NCI-H345 (cell line): ENCODE measurements at places on chromosomes 7 and 10.

DNA sequence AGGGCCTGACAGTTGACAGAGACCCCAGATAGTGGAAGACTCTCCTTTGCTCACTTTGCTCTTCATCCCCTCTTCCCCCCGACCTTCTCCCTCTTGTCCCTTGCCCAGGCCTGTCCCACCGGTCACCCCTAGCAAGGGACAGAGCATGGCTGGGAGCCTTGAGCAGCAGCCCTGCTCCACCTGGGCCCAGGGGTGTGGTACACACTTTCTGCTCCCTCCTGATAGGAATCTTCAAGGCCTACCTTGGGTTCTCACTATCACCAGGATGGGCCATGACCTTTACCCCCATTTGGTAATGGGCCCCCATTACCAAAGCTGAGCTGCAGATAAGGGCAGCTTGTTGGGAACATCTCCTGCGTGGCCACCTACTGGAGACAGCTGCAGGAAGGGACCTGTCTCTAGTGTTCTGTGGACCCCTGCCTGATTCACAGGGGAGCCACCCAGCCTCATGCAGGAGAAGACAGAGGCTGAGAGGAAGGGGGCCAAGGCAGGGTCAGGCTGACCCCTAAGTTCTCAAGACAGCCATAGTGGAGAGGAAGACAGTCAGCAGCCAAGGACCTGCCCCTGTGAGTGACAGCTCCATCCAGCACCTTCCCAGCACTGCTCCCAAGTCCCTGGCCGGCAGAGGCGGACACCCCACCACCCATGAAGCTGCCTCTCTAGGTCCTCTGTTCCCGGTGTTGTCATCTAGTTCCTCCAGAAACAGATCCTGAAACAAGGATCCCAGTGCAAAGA lies 913 bp upstream of the NPC1L1 start:
- no peak for DNase-seq

DNA sequence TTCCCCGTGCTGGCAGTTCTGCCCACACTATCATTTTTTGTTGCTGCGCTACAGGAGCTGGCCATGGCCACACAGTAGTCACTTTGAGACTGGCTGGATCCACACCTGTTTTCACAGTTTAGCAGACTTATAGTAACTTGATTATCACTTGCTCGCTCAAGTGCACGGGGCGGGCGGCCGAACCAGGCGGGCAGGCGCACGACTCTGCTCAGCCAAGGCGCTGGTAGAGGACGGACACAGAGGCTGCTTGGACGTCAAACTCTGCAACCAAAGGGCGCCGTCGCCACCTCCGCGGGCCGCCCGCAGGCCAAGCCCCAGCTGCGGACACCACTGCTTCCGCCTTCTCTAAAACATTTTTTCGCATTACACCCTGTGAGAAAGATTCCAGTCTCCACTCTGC lies 38.4 kb upstream of the PHYHIPL start:
- DNase-seq: no peak

DNA sequence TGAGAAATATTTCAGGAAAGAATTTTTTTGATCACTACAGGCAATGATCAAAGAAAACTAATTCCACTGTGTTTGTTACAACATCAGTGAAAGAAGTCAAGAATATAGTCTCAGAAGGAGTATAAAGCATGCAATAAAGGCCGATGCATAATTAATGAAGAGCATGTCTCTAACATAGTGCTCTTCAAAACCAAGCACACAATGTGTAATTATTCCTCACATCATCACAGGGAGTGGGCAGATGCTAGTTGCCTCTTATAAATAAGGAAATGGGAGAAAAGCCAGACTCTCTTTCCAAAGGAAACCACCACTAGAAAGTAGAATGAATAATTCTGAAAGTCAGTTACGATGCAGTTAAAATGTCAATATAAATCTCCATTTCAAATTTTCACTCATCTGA lies 220.1 kb downstream of the TEX36 start:
- DNase-seq: no peak

DNA sequence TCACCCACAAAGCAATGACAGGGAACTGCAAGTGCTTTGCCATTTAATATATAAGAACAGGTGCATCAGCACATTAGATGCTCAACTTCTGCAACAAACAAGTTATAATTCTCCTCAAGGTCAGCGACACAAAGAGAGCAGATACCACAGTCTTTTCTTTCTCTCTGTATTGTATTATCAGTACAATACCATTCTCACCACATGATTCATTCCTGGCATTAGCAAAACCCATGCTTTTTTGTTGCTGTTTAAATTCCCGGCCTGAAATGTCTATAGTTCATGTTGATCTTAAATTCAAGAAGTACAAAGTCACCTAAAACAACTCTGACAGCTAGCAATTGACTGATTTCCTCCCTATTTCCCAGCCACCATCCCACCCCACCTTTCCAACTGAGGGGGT lies 111.8 kb upstream of the FEZF1 start:
- no peak for DNase-seq

DNA sequence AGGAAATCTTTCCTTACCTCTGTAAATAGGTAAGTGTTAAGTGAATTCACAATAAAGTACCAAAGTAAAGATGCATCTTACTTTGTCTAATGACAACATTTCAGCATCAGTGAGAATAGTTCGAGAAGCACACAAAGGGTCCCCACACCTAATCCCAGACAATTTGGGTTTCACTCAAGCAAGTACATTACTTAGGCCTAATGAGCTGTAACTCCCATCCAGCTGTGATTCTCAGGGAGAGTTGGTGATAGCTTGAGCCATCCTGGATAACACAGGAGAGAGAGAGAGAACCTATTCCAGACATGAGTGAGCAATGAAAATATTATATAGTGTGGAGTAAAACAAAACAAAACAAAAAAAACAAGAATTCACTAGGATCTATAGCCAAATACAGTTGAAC lies 149.1 kb upstream of the NRG3 start:
- no peak for DNase-seq

- DNase-seq: no peak
These were observed 85.8 kb downstream of the NRP1 start for GRCh38 chr10:33248638-33249037.

GRCh38 chr10:97196223-97197029 lies 10.7 kb upstream of the SLIT1 start:
- peak; percentile 70 for DNase-seq

GRCh38 chr7:136189506-136189998 lies 212.4 kb upstream of the MTPN start:
- DNase-seq: no peak

DNA sequence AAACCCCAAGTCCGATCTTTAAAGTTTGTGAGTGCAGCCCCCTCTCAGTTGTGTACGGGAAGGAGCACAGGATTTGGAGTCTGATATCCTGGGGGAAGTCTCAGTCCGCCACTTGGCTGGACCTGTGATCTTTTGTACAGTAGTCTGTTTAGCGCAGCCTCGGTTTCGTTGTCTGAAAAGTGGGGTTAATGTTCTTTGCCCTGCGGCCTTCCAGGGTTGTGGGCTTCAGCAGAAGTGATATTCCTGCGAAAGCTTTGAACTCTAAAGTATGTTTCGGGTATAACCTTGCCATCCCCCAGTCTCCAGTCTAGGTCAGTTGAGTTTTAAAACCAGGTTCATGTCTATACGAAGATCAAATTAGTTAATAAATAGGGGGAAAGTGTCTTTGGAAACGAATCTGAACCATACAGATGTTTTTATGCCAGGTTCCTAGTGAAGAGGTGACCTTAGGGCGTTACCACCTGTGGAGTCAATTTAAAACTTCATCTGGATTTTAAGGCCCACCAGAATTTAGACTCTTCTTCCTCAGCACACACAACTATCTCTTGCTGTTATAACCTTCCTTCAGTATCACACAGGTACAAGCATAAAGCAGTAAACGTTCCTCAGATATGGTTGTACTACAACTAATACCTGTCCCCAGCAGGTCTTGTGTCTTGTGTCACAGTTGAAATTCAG lies 904 bp downstream of the R3HCC1L start:
- peak; percentile 2 for DNase-seq

DNA sequence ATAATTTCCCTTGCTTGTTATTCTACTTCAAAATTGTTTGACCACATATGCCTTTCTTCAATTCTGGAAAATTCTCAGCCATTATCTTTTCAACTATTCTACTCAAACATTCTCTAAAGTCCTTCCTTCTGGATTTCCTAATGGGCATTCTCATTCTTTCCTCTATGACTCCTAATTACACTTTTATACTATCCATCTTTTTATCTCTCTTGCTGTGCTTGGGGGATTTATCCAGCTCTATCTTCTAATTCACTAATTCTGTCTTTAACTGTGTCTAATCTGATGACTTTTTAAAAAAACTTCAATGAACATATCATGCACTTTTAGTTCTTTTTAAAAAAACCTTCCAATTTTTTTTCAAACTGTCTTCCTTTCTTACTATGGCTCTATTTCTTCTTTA lies 38.4 kb downstream of the C10orf143 start:
- no peak for DNase-seq

DNA sequence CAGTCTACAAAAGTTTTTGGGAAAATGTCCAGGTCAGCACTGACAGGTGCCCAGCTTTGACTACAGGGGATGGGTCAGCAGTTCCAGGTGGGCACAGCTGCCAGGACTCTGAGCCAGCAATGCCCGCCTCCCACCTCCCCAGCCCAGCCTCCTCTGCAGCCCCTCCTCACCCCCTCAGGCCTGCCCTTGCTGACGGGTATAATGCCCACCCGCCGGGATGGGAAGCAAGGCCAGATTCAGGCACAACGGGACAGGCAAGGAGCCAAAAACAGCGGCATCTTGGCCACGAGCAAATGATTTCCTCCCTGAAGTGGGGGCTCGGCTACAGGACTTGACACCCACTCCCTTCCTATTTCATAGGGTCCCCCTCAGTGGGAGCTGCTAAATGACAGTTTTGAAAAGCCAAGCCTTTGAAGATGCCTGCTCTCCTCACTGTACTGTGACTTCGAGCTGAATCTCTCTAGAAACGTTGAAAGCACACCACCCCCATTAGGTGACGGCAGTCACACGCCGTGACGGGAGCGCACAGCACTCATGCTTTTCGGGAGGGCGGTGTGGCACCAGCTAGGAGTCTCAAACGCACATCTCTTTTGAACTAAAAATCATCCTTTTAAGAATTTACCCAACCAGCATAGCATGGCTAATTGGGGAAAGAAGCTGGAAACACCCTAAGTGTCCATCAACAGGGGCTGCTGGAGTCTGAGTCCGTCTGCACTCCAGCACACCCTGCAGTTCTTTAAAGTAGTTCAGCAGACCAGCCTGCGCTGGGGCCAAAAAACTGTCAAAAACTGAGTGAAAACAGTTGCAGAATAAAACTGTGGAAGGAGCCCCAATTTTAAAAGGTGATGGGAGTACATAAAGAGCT lies 29.6 kb downstream of the MAD1L1 start:
- DNase-seq: no peak

DNA sequence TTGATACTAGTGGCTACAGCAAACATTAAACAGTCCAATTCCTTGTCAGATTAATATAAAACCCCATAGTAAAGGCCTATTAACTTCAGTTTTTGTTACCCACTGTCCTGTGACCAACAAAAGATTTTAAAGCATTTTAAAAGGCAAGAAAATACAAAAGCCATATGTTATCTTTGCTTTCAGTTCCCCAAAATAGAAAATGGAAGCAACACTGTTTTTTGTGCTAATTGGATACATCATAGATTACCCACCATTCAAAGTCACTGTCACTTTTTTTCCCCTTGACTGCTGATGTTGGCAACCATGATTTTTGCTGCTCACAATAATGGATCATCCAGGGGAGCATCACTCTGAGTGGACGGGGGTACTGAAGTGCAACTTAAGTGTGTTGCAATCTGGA lies 52.4 kb upstream of the TMEM140 start:
- DNase-seq: no peak

DNA sequence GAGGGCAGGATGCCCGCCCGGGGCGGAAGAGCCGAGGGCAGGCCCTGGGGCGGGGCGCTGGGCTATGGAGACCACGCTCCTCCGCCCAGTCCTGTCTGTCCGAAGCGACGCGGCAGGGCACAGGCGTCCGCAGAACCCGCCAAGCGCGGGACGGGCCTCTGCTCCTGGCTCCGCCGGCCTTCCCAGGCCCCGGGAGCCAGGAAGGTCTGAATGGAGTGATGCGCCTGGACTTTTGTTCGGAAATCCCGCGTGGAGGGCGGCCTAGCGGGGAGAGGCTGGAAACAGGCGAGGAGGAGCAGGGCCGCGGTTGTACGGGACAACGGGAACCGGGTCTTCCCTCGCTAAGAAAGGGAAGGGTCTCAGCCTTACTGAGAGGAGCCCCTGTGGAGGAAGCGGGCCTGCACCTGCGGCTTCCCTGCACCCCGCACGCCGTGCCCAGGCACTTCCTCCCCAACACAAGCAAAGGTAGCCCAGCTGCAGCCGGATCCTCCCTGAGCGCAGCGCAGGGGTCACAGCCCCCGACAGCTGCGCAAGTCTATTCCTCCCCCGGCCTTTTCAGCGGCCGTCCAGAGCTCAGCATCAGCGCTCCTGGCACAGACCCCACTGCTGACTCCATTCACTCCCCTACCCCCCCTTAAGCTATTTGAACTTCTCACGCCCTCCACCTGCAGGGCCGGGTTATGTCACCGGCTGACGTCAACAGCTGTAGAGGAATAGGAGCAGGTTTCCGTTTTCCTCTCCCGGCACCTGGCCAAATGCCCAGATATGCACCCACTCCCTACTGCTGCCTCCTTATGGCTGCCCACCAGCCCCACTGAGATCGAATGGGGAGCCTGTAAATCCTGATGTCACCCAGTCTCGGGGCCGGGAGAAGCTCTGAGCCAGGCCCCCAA lies 143.2 kb upstream of the RET start:
- peak; percentile 80 for DNase-seq

- no peak for DNase-seq
These were observed 22.4 kb downstream of the VIPR2 start for GRCh38 chr7:159122276-159122675.

- peak; percentile 22 for DNase-seq
These were observed 788 bp downstream of the AKAP9 start for GRCh38 chr7:91941450-91941849.

DNA sequence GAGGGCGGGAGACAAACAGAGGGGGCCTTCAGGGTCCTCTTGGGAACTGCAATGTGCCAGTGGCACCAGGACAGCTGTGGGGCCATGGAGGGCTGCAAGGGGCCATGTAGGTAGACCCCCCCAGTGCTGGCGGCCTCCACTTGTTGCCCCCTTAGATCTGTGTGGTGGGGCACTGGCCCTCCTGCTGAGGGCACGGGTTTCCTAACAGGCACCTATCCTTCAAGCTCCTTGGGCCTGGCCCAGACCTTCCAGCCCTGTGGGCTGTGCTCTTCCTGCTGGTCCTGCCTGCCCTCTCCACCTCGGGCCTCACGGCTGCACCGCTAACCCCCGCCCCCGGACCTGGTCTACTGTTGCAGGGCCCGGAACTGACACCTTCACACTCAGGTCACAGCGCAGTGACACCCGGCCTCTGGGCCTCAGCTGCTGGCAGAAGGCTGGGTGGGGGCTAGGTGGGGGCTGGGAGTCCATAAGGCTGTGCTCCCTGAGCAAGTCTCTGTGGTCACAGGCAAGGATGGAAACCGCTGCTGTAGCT lies 12.6 kb downstream of the RASGEF1A start:
- DNase-seq: no peak

DNA sequence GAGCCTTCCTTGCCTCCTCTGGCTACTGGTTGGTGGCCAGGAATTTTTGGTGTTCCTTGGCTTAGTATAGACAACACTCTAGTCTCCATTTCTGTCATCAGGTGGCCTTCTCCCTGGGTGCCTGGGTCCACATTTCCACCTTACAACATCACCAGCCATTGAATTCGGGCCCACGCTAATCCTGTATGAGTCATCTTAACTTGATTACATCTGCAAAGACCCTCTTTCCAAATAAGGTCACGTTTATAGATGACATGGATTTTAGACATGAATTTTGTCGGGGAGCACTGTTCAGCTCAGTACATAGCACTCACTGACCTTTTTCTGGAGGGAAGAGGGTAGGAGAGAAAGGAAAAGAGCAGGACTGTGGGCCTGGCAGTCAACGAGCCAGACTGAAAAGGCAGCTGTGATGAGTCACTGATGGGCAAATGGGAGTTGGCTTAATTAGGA lies 39.4 kb downstream of the MMRN2 start:
- DNase-seq: no peak
